ENCODE measurements at places on chromosomes 13 and 19.

GRCh38 chr13:99808786-99809185 lies 162.8 kb downstream of the ZIC5 start:
- no peak for DNase-seq

DNA sequence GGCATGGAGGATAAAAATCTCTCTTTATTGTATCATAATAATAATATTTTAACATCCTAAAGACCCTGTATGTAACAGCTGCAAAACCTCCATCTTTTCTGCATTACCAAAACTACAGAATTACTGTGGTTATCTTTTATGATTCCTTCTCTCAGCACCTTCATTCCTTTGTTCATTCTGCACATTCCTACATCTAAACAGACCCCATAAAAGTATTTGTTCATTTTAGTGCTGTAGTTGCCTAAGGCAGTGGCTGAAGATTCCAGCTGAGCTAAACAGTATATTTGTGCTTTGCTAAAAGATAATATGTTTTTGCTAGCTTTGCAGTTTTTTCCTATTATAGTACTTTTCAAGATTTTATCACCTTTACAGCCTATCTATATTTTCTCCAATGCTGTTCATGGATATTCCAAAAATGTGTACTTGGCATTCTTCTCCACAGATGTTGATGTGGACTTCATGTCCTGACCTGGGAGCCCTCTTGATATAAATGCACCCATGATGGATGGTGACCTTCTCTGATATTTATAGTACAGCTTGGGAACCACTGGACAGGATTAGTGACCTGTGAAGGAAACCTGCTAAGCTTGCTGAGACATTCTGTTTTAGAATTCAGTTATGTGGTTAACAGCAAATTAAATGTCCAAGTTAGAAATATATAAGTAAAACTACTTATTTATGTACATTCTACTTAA lies 2832.9 kb upstream of the PCDH20 start:
- no peak for DNase-seq

DNA sequence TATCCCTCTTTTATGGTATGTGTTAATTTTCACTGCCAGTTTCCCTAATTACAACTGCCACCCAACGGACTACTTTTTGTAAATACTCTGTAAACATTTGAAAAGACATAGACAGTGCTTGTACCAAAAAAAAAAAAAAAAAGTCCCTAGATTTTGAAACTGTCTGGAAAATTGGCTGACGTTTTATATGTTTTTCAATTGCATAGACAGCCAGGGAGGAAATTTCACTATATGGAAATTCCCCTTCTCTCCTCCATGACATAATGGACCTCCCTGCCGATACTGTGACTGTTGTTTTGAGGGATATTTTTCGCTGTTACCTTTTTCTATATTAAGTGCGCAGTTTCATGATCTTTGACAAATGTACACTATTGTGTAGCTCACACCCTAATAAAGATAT lies 43.4 kb downstream of the C13orf42 start:
- DNase-seq = no peak

- no peak for DNase-seq
These were observed 102.1 kb upstream of the FNDC3A start for GRCh38 chr13:48873587-48873986.

GRCh38 chr13:46160065-46160464 lies 21.9 kb downstream of the LCP1 start:
- DNase-seq = no peak

GRCh38 chr13:45381196-45381595 lies 37.0 kb downstream of the SLC25A30 start:
- no peak for DNase-seq

DNA sequence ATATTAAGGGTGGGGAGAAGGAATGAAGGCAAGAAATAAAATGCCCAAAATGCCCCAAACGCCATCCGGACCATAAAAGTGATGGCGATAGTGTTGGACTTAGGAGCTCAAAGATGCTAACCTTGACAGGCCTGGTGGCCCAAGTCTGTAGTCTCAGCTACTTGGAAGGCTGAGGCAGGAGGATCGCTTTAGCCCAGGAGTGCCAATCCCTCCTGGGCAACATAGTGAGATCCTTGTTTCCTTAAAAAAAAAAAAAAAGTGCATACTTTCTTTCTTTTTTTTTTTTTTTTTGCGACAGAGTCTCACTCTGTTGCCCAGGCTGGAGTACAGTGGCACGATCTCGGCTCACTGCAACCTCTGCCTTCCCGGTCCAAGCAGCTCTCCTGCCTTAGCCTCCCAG lies 32.0 kb upstream of the MRI1 start:
- no peak for DNase-seq

GRCh38 chr13:107266657-107267056 lies 698.7 kb upstream of the ARGLU1 start:
- DNase-seq = no peak

- DNase-seq = no peak
These were observed 56.2 kb upstream of the ARHGEF7 start for GRCh38 chr13:111058796-111059506.

DNA sequence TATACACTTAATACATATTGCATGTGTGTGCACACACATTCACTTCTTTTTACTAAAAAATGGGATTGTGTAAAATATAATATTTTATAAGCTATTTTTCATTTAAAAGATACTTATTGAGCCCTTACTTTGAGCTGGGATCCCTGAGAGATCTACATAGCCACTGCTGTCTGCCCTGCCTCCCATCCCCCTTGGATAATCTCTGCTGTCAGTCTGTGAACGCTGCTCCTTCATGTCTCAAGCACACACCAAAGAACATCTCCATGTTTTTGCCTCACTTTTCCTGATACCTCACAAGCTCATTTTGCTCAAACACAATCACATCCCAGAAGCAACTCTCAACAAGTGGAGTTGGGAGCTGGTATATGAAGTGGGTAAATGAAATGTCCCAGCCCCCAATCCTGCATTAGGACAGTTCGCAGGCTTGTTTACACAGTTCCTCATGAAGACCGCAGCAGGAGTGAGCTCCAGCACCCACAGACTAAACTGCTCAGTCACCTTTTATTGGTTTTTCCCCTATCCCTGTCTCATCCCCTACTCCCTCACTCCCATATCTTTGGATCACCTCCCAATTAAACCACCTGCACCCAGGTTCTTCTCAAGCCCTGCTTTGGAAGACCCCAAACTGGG lies 108.3 kb upstream of the FRY start:
- DNase-seq = no peak

DNA sequence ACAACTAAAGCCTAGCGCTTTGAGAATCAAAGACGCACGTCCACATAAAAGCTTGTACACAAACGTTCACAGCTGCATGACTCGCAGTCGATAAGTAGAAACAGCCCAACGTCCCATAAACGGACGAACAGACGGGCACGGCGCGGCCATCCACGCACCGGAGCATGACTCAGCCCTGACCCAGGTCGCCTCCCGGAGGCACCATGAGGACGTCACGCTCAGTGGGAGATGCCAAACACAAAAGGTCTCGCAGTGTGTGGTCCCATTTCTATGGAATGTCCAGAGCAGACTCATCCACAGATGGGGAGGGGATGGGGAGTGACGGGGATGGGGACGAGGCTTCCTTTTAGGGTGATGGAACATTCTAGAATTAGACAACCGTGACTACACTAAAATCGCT lies 9.4 kb downstream of the POLRMT start:
- DNase-seq = no peak

DNA sequence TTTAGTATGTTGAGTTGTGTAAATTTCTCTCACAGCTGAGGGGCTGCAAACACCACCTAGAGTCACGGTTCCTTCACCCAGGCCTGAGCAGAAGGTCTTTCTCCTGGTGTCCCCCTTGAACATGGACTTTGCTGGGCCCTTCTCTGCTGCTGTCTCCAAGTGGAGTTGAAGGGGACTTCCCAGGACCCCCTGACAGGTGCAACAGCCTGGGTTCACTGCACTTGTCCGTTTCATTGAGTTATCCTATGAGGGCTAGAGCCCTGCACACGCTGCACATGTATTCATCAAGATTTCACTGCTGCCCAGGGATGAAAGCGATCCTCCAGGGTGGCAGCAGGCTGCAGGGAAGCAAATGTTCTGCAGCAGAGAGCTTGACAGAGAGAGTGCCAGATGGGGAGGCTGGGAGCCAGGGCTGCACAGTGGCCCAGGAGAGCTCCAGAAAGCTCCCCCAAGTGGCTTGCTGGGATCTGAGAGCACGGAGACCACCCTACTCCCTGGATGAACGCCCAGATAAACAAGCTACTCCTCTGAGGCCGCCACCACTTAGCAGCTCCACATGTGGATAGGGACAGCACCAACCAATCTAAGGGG lies 10.3 kb downstream of the TMEM272 start:
- no peak for DNase-seq

DNA sequence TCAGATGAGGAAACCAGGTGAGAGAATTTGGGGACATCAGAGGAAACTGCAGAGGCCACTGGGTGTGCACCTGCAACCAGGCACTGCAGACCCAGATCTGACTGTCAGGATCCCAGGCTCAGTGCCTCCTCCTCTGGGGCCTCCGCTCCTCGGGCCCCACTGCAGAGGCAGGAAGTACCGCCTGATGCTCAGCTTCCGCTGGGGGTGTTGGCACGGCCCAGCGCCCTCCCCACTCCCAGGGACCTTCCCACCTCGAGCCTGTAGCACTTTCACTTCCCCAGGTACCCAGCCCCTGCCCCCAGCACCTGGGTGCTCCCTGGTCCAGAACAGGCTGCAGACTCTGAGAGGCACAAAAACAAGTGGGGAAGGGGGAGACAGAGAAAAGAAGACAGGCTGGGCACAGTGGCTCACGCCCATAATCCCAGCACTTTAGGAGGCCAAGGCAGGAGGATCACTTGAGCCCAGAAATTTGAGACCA lies 1.4 kb upstream of the CD37 start:
- no peak for DNase-seq

DNA sequence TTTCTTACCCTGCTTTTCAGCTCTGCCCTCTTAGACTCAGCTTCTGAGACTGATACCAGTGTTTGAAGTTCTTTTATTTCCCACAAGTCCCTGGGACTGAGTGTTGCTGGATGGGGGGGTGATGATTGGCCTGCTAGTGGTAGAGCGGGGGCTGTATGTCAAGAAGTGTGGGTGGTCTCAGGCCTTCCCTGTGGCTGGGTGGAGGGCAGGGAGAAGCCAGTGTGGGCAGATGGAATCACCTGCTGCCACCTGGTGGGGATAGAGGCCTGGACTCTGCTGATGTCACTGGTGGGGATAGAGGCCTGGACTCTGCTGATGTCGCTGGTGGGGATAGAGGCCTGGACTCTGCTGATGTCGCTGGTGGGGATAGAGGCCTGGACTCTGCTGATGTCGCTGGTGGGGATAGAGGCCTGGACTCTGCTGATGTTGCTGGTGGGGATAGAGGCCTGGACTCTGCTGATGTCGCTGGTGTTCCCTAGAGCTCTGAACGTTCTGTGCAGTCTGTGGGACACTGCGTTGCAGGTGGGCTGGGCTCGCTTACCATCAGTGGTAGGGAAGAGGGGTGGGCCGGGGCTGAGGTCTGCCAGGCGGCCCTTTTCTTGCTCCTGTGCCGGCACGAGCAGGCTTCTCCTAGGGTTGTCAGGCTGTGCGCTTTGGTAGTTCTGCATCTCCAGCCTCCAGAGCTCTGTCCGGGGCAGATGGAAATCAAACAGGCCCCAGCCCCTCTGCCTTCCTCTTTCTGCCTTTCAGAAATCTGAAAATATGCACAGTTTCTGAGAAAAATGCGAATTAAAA lies 101.3 kb downstream of the ARHGEF7 start:
- no peak for DNase-seq

DNA sequence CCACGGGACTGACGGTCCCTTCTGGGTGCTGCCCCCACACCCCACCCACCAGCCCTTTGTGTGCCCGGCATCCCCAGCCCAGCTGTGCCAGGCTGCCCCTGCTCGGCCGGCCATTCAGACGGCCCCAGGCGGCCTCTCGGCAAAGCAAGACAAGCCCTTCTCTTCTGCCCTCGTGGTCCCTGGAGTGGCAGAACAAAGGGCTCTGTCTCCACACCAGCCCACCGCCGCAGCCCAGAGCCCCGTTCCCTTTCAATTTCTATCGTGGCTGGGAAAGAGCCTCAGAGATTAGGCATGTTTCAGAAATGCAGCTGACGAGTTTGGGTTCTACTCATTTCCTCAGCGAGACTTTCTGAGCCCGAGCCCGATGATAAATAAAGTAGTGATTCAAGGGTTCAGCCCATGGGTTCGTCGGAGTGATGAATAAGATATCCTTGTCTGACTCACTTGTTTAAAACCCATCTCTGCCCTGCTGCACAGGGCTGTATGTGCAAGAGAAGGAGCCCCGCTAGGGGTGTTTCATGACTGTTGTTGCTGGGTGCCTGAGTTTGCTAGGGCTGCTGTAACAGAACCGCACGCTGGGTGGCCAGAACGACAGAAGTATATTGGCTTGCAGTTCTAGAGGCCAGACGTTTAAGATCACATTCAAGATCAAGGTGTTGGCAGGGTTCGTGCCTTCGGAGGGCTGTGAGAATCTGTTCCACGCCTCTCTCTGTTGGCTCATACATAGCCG lies 4.3 kb downstream of the MYO9B start:
- no peak for DNase-seq

DNA sequence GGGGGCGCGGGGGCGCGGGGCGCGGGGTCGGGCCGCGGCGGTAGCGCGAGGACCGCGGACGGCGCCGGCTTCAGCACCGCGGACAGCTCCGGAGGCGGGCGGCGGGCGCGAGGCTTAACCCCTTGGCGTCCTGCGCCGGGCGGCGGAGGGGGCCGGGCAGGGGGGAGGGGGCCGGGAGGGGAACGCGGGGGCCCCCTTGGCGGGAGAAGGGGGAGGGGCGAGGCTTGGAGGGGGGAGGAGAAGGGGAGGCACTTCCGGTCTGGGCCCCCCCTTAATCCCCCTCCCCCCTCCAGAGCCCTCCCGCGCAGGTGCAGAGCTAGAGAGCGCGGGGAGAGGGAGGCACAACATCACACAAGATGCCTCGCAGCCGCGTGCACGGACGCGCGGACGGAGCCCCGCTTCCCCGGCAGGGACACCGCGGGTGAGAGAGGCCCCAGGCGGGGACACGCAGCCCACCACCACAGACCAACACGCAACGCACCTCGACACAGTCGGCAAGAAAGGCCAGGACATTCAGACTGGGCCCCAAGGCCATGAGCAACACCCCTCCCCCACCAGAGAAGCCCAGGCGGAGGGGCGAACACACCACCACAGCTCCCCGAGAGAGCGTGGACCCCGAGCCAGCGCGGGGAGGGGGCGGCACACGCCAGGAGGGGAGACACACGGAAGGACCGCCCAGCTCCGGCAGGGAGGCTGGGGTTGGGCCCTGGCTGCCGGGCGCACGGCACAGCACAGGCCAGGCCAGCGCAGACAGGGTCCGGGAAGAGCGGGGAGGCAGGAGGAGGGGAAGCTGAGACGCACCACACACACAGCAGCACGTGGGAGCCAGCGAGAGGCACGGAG lies 24.1 kb downstream of the SHANK1 start:
- DNase-seq = no peak

GRCh38 chr19:38667661-38668171 lies 20.3 kb downstream of the ACTN4 start:
- no peak for DNase-seq

DNA sequence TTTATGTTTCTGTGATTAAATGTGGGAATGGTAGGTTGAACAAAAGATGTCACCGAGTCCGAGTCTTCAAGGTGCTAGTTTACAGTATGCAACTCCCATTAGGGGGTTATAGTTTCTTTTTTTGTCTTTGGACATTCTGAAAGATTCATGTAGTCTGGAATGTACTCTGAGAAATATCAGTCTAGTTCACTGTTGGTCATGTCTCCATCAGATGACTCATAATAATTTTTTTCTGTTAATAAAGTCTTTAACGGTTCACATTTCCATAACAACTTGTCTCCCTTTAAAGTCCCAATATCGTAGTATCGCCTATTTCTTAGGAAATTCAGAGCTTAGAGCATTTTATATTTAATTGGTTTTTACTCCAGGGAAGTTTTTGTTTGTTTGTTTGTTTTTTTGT lies 13.5 kb upstream of the ESD start:
- DNase-seq = no peak

- DNase-seq = no peak
These were observed 111.8 kb upstream of the EDNRB start for GRCh38 chr13:78030341-78030896.

Measured in cortex of kidney (tissue), 1 donor.